ENCODE measurements at places on chromosomes 6 and 20.

DNA sequence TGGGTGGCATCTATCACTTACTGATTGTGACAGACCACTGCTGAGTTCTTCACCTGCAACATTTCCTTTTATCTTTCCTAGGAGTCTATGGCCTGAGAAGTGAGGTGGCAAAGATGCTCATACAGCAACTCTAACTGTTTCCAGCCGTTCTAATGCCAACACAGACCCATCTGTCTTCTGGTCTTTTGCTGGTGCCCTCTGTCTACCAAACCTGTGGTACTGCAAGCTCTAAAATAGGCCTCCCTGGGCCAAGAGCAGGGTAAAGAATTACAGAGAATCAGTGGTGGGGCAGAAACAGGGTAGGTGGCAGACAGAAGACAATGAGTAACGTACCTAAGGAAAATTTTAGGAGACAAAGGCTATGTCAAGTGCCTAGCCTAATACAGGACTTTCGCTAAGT is 611.0 kb upstream of the FLRT3 start:
- no peak for DNase-seq

DNA sequence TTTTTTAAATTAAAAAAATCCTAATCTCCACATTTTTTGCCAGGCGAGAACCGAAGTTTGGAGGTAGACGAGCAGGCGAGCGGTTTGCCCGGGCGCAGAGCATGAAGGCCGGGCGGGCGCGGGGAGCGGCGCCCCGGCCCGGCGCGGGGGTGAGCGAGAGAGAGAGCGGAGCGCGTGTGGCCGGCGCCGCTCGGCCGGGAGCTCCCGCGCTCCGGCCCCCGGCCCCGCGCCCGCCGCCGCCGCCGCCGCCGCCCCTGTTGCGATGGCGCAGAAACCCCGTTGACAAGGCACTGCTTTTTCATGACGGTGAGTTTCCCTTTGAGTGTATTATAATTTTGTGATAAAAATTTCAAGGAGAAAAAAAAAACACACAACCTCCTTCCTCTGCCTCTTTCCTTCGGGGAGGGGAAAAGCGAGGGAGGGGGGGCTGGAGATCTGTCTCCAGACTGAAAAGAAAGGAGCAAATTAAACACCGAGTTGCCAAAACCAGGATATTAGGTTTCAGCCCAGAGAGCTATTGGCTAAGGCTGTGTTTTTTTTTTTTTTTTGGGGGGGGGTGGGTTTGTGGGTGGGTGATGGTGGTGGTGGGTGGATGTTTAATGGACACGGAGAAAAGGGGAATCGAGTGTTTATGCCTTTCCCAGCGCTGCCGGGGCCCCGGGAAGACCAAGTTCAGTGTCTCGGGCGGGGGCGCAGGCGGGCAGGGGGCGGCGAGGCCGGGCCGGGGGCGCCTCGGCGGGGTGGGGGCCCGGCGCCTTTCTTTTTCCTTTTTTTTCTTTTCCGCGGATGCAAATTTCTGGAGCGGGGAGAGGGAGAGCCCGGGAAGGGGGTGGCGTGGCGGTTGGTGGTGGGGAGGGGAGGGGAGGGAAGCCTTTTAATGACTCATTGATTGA is at the start of gene BICRAL:
Gene BICRAL (plus strand): TSS at position 257 of the 893 bp plus-strand sequence. CDS start 39,971 bp downstream, outside the sequence.
- DNase-seq = peak; percentile 53

GRCh38 chr6:36834576-36835341 is 4.5 kb downstream of the CPNE5 start:
- DNase-seq = no peak

DNA sequence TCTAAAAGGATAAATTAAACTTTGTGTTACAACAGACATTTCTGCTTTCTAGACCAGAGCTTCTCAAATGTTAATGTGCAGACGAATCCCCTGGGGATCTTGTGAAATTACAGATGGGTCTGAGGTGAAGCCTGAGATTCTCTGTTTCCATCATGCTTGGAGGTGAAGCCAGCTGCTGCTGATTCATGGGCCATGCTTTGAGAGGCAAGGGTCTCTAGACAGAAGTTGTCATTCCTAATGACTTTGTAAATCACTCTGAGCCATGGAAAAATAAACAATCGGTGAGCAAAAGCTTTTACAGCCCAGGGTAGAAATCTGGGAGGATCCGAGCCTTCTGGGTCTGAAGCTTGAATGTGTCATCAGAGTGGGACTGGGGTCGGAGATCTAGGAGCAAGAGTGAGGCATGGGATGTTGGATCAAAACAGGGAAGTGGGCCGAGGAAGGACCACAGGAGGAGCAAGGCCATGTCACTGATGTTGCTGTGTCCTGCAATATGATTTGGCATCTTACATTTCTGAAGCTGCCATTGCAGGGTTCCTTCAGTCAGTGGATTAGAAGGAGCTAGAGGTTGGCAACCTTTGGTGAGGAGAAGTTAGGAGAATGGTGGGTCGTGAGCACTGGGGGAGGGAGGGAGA is 77.3 kb downstream of the TRMT11 start:
- DNase-seq = no peak

DNA sequence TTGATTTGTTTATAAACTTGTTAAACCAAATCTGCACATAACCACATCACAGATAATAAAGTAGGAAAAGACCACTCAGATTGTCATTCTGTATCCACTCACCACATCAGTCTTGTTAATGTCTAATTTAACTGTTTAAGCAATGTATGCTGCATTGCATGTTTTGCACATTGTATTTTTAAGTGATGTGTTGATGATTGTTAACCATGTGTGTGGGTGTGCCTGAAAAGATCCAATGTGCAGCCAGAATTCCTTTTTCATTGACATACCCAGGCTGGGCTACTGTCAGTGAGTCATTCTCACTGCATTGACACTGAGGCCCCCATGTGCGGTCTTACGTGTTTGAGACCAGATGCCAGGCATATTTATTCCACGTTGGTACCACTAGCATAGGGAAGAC is 167.3 kb downstream of the TRMT11 start:
- DNase-seq = no peak

GRCh38 chr20:43198607-43199006 is 8.9 kb upstream of the PTPRT start:
- no peak for DNase-seq

DNA sequence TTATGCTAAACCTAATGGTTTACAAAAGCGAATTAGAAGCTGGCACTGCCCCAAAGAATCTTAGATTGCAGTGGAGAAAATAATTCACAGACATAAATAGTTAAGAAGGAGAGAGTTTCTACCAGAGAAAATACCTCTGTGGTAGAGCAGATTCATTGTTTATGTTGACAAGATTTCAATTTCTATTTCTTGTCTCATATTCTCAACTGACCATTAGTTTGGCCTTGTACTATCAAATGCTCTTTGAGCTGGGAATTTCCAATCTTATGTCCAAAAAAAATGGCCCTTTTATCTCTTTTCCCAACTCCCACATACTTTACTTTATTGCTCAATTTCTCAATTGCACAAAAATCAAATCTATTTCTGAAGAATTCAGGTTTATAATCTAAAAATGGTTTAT is 804.1 kb upstream of the CITED2 start:
- no peak for DNase-seq

DNA sequence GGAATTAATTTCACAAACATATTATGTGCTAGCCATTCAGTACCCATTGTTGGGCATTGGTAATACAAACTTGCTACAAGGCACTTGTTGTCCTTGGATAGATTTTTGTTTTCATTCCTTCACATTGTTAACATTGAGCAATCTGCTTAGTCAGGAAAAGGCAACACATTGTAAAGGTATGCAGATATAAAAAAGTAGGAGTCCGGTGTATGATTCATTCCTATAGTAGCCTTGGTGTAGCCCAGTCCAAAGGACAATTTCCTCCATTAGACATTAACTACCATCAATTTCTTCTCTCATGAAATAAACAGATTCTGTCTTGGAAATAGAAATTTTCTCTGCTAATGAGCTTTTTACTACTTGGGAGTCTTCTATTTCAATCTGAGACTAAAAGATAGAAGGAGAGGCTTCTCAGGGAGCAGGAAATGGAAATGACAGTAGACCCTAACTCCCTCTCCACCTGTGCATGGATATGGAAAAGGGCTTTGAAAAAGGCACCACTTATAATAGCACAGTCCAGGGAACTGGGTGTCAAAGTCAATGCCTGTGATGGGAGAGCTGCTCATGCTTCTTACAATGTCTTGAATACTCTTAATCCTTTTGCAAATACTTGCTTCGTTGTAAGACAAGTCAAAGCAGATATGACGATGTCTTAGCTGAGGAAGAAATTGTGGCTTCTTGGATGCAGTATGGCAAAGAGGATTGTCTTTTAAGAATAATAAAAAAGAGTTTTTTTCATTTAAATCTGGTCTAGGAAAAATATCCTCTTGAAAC is 369.4 kb upstream of the CITED2 start:
- DNase-seq = no peak

Data from GM10248 (cell line).